ENCODE measurements at places on chromosomes 2 and 18.

DNA sequence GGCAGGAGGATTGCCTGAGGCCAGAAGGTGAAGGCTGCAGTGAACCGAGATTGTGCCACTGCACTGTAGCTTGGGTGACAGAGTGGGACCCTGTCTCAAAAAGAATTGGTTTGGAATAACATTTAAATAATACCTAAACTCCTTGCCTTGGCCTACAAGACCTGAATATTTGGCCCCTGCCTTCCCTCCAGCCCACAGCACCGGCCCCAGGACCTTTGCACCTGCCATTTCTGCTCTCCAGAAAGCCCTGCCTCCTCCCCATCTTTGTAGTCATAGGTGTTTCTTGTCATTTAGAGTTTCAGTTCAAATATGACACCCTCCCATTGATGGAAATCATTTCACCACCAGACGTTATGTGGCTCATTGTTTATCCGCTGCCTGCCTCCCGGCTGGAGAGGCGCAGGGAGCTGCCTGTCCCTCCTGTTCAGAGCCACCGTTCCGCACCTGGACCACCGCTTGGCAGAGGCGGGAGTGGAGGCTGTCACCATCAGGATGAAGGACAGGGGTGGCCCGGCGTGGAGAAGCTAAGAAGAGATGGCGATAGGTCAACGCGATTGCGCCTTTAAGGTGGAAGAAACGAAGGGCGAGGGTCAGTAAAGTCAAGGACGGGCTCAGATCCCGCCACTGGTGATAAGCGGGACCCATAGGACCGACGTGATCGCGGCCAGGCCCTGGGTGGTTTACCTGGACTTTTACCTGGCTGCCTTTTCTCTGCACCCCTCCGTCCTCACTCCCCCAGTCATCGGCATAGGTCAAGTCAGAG lies 638 bp upstream of the LPIN1 start:
- no peak for DNase-seq

- no peak for DNase-seq
These were observed 348.8 kb downstream of the METTL4 start for GRCh38 chr18:2222270-2223185.

DNA sequence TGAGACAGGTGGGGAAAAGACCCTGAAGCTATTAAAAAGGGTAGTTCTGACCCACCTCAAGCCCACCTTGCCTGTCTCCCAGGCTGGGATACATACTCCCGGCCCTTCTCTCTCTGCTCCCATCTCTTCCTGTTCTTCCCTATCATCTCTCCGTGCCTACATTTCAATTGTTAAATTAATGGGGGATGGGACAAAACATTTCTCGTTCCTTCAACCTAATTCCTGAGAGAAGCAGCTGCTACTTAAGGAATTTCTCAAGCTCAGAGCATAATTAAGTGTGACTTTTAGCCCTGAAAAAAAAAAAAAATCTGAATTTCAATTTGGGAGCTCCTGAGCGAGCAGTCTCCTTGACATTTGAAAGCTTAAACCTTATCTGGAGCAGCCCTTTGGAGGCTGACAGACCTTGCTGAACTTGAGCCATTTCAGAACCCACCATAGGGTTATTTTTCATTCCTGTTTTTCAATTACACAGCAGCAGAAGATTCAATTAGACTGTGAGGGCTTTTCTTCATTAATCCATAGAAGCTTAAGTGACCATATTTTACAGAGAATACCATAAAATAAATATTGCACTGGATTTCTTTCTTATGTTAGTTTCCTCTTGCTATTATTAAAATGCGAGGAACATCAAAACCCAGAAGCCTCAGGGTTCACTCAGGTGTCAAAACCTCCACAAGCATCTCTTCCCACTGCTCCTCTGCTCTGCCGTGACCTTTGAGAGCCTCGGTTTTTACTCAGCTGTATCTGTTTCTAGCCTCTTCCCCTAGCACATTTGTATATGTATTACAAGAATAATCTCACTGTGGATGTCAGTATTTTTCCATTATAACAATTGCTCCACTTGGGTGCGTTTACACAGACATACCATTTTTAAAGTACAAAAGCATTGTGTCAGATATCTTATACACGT lies 125.7 kb downstream of the B3GNT2 start:
- DNase-seq: no peak

GRCh38 chr2:61272421-61273070 lies 110.6 kb downstream of the C2orf74 start:
- no peak for DNase-seq

DNA sequence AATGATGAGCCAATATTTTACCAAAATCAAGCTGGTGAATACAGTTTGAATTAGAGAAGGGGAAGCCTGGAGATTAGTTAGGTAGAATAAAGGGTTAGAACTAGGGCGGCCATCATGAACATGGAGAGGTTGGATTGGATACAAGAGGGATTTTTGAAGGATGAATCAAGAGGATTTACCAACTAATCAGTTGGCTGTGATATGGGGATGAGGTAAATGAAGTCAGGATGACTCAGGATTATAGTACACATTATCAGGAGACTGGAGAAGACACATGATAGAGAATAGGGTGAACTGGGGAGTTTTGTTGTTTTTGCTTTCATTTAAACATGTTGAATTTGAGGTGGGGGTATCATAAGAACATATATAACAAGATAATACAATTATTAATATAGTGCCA lies 73.8 kb upstream of the PROKR1 start:
- DNase-seq: no peak

Measured in B cell (primary cell).